ENCODE measurements at places on chromosomes 4 and X.

- DNase-seq = no peak
Measured at GRCh38 chrX:111402344-111402743, 9.6 kb downstream of the DCX start.

GRCh38 chr4:169565606-169566005 is 46.8 kb downstream of the NEK1 start:
- no peak for DNase-seq

GRCh38 chr4:2936773-2937145 is 26.4 kb downstream of the NOP14 start:
- no peak for DNase-seq

DNA sequence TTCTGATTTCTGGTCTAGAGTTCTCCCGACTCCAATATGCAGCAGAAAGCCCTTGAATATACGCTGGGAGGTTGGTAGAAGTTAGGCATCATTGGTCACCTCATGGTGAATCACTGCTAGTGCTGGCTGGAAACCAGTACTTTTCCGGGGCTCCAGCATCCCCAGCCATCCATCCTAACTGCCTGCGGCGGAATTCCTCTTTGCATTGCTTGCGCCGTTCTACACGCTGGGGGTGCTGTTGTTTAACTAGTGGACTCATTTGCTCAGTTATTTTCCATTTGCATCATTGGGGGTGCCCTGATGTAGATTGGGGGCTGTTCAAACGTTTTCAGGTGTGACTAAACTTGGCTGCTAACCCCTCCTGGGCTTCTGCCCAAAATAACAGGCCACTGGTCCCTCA is 23.3 kb upstream of the GPR50 start:
- peak; percentile 5 for DNase-seq

GRCh38 chrX:41209853-41210252 is 124.1 kb upstream of the DDX3X start:
- no peak for DNase-seq

GRCh38 chrX:152913910-152914309 is 16.0 kb downstream of the ZNF185 start:
- no peak for DNase-seq

DNA sequence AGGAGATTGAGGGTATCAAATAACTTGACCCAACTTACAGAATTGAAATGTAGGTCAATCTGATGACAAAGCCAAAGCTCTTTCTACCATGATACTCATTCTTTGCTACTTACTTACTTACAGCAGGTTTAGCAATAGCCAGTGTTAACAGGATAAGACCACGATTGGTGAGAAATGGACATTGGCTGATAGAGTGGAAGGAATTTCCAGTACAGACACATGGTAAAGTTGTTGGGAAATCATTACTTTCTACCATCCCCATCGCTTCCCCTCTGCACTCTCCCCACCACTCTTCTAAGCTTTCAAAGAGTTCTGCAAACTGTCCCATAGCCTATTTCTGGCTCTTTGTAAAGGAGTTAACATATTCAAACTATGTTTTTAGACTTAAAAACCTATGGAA is 119.7 kb downstream of the CHRNA9 start:
- DNase-seq = no peak

DNA sequence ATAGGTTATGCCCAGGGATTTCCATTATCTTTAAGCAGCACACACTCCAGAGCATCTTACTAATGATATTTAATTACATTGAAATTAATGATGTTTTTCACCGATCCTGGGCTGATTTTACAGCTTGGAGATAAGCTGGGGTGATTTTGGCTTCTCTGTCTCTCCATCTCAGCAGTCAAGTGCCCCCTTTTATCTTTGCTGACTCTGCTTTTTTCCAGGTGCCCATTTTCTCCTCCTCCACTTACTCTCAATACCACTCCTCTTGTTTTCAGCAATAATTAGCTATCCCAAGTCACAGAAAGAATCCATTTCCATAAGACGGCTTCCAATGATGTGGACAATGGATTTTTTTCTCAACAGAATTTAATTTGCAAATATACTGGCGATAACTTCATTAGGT is 266.7 kb downstream of the GBA3 start:
- no peak for DNase-seq

GRCh38 chr4:129641179-129641578 is 545.2 kb downstream of the C4orf33 start:
- peak; percentile 17 for DNase-seq

GRCh38 chr4:184100297-184100885 is 117.3 kb downstream of the ENPP6 start:
- no peak for DNase-seq

- DNase-seq = peak; percentile 11
Measured at GRCh38 chrX:97399400-97399799, 515.7 kb downstream of the RPA4 start.

DNA sequence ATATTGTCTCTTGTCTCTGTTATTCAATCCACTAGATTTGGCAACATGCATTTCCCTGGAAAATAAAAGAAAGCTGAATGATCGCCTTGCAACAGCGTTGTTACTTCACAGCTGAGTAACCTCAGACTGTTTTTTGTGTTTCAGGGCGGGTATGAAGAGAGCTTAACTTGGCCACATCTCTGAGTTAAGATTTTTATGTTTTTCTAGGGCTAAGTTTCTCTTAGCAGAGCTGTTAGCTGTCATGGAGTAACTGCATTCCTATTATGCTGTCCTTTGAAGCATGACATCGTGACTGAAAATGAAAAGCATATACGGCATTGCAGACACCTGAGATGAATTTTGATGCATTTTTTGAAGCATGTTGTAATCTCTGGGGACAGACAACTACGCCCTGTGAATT is 1798.9 kb downstream of the PCDH7 start:
- no peak for DNase-seq

GRCh38 chrX:1537031-1537715 is at the start of gene P2RY8:
P2RY8 (minus strand) TSS chrX:1537185; CDS start chrX:1466558, 70,627 bp downstream.
- peak; percentile 1 for DNase-seq

GRCh38 chrX:45050558-45050957 is 150.1 kb downstream of the DIPK2B start:
- DNase-seq = no peak

GRCh38 chr4:33060674-33061542 is 2340.7 kb downstream of the PCDH7 start:
- DNase-seq = no peak

DNA sequence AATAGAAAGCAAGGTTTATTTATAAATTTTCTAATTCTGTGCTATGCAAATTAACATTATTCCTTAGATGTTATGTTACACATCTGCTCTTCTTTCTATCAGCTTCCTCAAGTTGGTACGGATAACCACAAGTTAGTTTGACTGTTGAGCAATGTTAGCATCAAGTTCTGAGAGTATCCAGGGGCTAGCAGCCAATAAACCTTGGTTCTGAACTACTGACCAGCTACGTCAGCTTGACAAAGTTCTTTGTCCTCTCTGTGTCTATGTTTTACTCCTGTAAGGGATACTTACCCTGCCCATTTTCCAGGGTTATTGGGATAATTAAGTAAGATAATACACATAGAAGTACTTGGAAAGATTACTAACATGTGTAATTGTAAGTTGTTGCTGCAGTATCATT is 8.1 kb upstream of the TEX13A start:
- no peak for DNase-seq

- DNase-seq = no peak
Measured at GRCh38 chrX:5730556-5730955, 498.1 kb downstream of the NLGN4X start.

DNA sequence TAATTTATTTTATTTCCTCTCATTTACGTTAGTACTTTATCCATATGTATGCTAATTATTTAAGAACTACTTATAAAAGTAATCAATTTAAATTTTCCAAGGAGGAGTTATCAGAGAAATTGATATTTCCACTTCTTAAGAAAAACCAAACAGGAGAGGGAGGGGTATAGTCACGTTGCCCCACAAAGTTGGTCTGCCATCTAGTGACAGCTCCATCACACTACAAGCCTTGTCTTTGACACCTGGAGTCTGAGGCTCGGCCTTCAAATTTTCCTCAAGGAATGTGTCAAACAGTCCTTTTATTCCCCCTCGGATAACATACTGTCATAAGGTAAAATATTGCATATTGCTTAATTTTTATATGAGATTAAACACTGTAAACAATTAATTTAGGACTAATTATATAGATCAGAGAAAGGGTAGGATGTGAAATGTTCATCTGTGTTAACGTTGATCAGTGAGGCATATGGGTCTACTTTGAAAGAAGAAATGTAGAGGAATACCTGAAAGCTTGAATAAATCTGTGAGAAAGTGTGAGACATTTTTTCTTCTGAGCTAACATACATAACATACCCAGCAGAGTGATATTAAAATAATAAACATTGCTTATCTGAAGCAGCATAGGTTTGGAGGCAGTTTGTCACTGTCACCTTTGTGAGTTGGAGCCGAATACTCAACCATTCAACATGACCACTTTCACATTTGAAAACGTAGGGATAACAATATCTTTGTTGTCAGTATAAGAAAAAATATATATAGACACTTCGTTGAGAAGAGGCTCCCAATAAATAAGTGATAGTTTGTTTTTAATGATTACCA is 114.4 kb downstream of the GLRA3 start:
- DNase-seq = peak; percentile 17

All from fibroblast of skin of left quadriceps (primary cell).